ENCODE measurements at places on chromosomes 2 and 18.
A peak's percentile ranks its signal among the peaks of the same experiment; 100 is the strongest.

DNA sequence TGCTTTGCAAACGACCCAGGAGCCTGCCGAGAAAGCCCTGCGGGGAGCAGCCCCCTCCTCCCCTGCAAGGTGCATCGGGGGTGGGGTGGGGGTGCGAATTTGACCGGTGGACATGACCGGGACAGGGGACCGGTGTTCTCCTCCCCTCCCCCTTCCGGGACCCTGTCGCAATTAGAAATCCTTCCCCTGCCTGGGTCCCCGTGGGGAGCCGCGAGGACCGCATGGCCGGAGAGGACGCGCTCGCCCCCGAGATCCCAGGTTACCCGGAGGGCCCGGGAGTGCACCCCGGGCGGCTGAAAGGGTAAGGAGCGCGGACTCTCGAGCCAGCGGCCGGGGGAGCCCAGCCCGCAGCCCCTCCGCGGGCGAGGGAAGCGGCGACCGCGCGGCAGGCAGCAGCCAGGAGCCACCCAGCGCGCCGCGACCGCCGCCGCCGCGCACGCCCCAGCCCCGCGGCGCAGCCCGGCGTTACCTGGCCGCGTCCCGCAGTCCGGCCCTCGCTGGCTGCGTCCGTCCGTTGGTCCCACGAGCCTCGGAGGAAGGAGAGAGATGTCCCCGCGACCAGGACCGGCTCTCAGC, 482 bp downstream of the DLGAP1 start:
- DNase-seq, result no peak

- no peak for DNase-seq
Observed at GRCh38 chr2:237280939-237281338, 133.0 kb downstream of the COL6A3 start.

- no peak for DNase-seq
Observed at GRCh38 chr2:101349893-101350662, 37.2 kb downstream of the CREG2 start.

DNA sequence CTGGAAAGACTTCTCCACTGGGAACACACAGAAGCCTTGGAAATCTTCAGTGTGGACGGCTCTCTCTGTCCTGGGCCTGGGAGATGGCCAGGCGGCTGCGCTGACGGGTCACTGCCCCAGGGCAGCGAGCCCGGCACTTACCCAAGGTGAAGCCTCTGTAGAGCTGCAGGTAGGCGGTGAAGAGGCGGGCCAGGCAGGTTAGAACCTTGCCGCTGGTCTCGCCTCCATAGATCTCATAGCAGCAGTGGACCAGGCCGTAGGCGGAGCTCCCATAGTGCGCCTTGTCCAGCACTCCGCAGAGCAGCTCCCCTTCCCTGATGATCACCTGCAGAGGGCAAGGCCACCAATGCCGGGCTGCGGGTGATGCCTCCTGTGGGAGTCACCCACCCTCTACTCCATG, 53.0 kb downstream of the POLR1A start:
- DNase-seq, result no peak

DNA sequence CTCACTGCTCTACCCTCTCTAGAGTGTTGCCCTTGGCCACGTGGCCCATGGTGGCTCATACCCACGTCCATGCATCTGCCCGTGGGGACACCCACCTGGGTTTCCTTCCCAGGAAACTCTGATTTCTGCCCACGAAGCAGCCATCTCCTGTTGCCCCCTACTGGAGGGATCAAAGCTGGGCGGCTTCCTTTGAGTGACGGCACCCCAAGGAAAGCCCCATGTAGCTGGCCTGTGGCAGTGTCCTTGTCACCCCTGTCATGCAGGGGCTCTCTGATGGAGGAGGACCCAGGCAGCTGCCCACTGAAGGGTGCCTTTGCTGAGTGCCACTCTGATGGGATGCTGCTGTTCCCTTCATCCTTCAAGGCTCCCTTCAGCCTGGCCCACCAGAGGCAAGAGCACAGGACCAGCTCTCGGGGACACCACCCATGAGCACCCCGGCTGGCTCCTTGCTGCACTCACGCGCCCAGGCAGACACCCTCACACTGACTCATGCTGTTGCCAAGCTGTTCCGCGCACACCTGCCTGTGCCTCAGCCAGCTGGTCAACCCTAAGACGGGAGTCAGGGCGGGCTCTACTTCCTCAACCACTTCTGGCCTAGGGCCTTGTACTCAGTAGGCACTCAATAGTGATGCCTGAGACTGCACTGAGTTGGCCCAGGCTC, 101.1 kb downstream of the CTIF start:
- no peak for DNase-seq

DNA sequence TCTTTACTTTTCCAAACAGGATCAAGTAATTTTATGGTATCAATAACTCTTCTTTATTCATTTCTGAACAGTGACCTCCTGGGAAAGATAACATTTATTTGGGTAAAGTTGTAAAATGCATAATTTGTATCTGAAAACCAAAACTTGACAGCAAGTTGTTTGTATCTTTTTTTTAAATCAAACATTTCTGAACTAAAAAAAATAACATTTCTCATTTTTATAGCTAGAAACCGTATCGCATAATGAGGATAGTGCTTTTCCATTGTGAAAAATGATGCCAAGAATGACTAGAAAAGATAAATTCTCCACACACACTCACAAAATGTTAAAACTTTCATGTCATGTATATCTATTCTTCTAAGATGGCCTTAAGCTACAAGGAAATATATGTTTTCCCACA, 578.2 kb downstream of the RIT2 start:
- DNase-seq, result no peak

- no peak for DNase-seq
Observed at GRCh38 chr2:41949883-41950665, 97.7 kb upstream of the PKDCC start.

- no peak for DNase-seq
Observed at GRCh38 chr2:88261725-88262124, 91.6 kb downstream of the THNSL2 start.

GRCh38 chr18:59743566-59743965, 46.3 kb upstream of the CCBE1 start:
- DNase-seq, result no peak

GRCh38 chr2:105644174-105644980, 100.3 kb upstream of the NCK2 start:
- no peak for DNase-seq

DNA sequence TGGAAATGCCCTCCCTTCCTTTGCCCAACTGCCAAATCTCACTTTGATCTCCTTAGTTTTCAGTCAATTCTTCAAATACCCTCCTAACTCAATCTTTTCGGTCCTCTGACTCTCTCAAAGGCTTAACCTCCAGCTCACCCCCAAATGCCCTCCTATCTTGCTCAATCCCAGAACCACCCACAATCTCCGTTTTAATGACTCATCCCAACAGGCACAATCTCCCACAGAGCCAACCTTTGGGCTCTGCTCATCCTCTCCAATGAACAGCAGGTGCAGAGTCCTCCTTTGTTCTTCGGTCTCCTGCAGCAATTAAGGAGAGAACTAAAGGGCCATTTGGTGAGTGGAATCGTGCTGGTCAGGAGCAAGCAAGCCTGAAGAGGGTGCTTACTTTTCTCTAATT, 366.1 kb upstream of the CRIM1 start:
- no peak for DNase-seq

GRCh38 chr2:141513853-141514252, 617.0 kb downstream of the LRP1B start:
- no peak for DNase-seq

DNA sequence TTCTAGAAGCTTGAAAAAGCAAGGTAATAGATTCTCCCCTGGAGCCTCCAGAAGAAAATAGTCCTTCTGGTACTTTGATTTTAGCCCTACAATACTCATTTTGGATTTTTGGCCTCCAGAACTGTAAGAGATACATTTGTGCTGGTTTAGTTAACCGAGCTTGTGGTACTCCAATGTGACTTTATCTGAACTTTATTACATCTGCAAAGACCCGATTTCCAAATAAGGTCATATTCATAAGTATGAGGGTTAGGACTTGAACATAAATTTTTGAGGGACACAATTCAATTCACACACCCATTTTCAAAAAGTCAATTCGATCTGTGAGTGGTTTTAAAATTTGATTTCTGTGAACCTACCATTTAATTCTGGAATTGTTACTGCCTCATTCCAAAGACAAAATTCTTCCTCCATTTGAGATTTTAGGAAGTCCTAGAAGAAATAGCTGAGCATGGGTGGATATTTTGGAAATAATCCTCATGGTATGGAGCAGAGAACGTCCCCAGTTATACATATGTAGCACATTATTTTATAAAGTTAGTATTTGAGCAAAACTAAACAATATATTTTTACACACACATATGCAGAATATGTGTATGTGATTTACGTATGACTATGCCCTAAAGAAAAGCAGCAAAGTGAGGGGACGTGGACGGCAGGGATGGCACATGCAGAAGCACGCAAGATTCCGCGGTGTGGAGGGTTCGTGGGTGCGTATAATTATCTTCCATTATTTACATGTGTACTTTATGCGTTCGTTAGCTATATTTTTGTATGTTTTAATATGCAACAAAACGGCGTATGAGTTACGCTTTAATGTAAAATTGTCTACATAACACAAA, 905 bp upstream of the NUP35 start:
- no peak for DNase-seq

- no peak for DNase-seq
Observed at GRCh38 chr18:58581265-58581664, 47.6 kb downstream of the ALPK2 start.

GRCh38 chr2:208148803-208149202, 2.8 kb upstream of the CRYGB start:
- DNase-seq, result no peak

DNA sequence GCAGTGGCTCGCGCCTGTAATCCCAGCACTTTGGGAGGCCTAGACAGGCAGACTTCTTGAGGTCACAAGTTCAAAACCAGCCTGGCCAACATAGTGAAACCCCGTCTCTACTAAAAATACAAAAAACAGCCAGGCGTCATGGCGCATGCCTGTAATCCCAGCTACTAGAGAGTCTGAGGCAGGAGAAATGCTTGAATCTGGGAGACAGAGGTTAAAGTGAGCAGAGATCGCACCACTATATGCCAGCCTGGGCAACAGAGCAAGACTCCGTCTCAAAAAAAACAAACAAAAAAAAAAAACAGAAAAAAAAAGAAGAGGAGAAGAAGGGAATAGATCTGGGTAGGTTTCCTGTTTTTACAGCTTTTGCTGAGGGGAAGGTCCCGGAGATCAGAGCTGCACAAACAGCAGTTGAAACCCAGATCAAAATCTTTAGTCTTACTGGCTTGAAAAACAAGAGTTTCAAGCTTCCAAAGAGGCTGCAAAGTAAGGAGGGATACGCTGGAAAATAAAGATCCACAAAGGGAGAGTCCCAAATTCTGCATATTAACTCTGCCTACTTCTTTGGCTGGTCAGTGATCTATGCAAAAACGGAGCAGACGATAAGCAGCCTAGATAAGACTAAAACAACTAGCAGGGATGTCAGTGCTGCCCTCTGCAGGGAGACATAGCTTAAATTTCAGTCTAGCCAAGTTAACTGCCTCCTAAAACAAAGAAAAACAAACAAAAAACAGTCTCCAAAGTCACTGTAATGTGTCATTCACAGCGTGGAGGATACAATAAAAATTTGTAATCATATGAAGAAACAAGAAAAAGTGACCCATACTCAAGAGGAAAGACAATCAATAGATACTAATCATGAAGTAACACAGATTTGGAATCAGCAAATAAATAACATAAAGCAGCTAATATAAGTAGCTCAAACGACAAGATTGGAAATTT, 74.1 kb downstream of the TLK1 start:
- DNase-seq, result no peak

DNA sequence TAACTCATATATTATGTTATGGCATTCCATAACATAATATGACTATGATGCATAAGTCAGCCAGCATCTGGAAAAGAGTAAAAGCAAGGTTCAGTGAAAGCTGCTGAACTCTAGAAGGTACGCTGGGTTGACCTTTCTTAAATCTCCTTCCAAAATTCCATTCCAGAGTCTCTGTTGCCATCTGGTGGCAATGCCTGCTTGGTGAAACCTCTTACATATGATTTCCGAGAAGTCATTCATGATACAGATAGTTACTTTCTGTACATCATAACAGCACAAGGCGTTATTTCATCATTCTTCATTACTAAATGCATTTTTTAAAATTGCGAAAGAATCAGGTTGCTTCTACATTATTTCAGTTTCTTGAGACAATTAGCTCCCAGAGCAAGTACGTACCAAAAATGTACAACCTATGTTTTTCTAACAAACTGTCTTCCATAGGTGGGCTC, 7.0 kb upstream of the EPG5 start:
- DNase-seq, result peak; percentile 80

- DNase-seq, result peak; percentile 28
Observed at GRCh38 chr18:3012136-3013023, 564 bp downstream of the LPIN2 start.

GRCh38 chr2:102603904-102604303, 15.4 kb upstream of the SLC9A2 start:
- DNase-seq, result no peak

GRCh38 chr2:220785178-220785577, 786.9 kb downstream of the EPHA4 start:
- DNase-seq, result peak; percentile 25

DNA sequence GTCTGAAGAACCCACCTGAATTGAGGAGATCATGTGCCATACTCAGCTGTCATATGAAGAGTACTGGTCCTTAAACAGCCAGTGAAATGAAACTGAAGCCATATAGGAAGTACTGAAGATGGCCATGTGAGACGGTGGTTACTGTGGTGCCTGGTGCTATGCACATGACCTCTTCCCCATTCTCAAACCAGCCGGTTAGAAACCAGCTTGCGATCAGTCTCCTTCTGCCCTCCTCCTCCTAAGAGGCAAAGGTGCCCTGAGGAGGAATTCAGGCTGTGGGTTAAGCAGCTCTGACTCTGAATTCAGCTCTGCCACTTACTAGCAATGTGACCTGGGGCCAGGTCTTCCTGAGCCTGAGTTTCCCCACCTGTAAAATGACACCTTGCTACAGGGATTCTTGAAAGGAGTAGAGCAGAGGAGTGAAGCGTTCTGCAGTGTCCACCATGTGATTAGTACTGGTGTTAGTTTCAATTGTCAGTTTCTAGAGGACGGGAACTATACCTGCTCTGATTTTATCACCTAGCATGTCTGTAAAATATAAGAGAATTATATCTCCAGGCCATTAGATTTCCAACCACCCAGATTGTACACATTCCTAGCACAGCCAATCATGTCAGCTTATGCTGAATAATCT, 5.1 kb downstream of the FECH start:
- no peak for DNase-seq

DNA sequence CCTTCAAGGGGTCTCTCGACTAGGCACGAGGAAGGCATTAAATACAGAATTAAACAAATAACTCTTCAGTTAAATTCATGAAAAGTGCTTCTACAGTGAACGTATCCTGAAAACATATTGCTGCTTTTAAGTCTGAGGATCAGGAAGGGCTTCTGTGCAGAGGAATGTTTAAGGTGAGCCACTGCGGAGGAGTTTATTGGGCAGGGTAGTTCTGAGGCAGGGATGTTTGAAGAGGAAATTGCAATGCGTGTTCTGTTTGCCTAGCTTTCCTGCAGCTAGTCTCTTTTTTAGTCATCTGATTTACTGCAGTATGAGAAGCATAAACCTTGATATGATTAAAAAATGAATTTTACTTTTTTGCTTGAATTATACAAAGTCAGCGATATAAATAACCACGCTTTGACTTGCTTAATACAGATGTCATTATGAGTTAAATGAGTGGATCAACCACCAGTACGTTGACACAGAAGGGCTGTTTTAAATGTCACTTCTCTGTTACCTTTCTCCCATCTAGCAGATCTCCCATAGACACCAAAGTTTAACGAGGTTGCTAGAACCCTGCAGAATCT, 98.7 kb downstream of the CTNNA2 start:
- no peak for DNase-seq

Measured in NCI-H1092 treated with DMSO at 0.1 percent for 48 hours (cell line).